ENCODE measurements at places on chromosomes 11 and 22.

- DNase-seq, result no peak
These were observed 4.8 kb downstream of the PMM1 start for GRCh38 chr22:41584881-41585280.

- peak; percentile 62 for DNase-seq
These were observed 434 bp downstream of the BANF1 start for GRCh38 chr11:66002648-66003225.

DNA sequence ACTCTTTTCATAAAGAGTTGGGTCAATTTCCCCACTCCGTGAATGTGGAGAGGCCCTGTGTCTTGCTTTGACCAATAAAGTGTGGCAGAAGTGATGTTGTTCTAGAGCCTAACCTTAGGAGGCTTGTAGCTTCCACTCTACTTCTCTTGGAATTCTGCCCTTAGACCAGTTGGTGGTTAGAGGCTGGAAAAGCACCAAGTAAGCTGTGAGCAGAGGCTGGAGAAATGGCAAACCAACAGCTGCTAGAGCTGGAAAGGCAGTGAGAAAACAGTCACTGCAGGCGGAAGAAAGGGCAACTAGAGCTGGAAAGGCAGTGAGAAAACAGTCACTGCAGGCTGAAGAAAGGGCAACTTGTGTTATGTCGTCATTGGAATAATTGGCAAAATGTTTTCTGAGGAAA, 29.8 kb upstream of the MSANTD2 start:
- DNase-seq, result no peak

DNA sequence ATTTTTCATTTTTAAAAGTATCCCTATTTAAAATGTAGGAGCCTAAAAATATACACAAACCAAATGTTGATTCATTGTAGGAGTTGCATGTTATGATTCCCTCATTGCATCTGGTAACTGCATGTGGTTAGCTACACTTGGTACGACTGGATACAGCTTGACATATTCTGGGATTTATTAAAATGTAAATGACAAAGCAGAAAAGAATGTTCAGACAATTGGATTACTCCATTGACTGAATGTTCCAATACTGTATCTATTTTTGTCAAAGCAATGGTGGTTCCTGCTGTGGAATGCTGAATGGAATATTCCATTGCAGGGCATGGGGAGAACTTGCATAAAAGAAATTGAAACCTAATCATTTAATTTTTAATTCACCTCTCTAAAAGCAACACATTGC, 30.8 kb downstream of the BLID start:
- DNase-seq, result no peak

GRCh38 chr11:134539285-134539684, 127.2 kb upstream of the B3GAT1 start:
- peak; percentile 1 for DNase-seq

DNA sequence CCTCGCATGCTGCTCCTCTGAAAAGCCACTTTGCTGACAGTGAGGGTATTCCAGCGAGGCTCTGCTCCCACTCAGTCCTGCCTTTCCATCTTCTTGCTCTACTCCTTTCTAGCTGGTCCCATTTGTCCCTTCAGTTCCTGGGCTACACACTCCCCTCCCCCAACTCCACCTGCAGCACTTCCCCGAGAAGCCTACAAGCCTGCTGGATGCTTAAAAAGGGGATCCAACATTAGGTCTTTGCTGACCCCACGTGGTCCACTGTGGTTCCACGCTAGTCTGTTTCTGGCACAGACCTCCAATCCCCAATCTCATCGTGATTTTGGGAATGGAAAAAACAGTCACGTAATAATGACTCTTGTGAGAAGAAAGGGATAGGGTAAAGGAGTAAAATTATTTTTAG, 121.6 kb upstream of the SNX19 start:
- DNase-seq, result no peak

GRCh38 chr11:3003396-3004231, 11.5 kb upstream of the NAP1L4 start:
- no peak for DNase-seq

GRCh38 chr22:17855572-17856290, 81.5 kb upstream of the BID start:
- no peak for DNase-seq

DNA sequence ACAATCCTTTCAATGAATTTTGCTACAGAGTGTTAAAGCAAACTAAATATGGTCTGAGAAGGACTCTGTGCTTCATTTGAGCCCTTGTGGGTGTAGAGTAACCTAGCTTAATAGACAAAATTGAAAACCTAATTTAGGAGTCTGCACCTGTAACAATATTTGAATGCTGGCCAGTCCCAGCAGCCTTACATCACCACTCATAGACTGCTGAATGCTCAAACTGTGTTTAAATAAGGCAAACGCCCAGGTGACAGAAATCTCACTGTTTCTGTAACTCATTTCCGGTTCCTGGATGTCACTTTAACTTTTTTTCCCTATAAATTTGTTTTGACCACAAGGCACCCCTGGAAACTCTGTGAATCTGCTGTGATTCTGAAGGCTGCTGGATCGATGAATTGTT, 45.5 kb upstream of the GLYATL1B start:
- DNase-seq, result no peak

- no peak for DNase-seq
These were observed 40.5 kb upstream of the CABP7 start for GRCh38 chr22:29679316-29679715.

DNA sequence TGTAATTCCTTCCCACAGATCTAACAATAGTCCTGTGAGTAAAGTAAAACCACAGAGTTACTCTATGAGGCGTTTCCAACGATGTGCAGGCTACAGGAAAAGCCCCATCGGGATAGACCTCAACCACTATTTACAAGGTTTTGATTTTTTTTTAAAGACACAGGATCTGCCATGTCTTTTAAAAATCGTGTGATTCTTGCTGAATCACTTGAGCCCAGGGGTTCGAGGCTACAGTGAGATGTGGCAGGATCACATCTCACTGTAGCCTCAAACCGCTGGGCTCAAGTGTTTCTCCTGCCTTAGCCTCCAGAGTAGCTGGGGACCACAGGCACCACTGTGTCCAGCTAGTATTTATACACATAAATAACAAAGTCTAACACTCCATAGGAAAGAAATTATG, 7.8 kb downstream of the TAF1D start:
- DNase-seq, result no peak

GRCh38 chr11:121741351-121741760, 288.6 kb upstream of the SORL1-AS1 start:
- no peak for DNase-seq

DNA sequence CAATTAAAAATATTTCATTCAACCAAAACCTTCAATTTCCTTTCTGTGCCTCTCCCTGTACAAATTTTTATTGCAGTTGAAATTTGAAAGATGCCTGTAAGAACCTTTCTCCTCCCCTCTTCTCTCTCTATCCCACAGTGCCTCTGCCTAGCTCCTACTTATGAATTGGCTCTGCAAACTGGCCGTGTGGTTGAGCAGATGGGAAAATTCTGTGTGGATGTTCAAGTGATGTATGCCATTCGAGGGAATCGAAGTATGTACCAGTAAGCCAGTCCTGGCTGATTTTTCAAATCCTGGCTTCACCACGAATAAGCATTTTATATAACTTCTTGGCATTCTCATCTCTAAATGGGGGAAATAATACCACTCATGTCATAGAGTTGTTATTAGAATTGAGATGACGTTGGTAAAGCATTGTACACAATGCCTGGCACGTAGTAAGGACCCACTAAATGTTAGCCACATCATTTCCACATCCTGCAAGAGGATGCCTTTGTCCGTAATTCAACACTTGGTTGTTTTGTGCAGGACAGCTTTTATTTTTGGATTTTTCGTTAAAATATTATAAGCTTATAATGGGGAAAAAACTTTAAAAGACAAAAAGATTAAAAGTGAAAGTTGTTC, 6.0 kb downstream of the DDX25 start:
- no peak for DNase-seq

GRCh38 chr11:119788096-119788883, 59.3 kb upstream of the NECTIN1 start:
- no peak for DNase-seq

- no peak for DNase-seq
These were observed 1.7 kb upstream of the IGSF22 start for GRCh38 chr11:18727479-18728236.

- DNase-seq, result no peak
These were observed 3.3 kb upstream of the RCN1 start for GRCh38 chr11:32087597-32087996.

- DNase-seq, result no peak
These were observed 703.4 kb downstream of the NTM start for GRCh38 chr11:132073787-132074186.

- no peak for DNase-seq
These were observed 251.2 kb downstream of the FAT3 start for GRCh38 chr11:92475819-92476218.

DNA sequence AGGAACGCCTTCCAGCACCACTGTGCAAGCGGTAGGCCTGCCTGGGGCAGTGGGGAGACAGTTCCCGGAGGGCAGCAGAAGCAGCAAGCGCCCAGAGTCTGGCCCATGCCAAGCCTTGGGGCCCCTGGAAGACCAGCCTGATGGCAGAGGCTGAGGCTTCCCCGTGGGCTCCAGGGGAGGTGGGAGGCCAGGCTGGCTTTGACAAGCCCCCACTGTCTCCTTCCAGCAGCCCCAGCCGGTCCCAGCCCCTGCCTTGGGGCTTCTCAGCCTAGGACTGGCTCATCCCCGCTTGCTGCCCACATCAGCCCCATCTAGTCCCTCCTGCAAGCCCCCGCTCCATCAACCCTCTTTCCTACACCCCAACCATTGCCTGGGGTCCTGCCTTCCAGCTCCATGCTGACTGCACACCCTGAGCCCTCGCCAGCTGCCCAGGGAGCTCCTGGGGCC, 46.7 kb downstream of the IGF2 start:
- no peak for DNase-seq

GRCh38 chr11:21933095-21933494, 259.8 kb upstream of the ANO5 start:
- DNase-seq, result no peak

DNA sequence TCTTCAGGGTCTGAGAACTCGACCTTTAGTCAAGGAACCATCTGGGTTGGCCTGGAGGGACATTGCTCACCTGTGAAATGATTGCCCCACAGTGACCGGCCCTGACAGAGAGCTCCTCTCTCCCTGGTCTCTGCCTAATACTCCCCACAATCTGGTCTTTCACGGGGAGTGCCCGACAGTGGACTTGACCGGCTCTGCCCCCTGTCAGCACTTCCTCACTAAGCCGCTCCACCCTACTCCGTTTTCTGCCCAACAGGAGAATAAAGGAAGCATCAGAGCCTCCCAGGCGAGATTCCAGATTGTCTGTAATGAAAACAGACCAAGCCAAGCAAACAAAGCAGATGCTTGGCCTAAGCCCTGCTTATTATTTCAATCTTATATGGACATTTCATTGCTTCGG, 87.8 kb downstream of the FBXO7 start:
- DNase-seq, result no peak

GRCh38 chr11:91869686-91870085, 354.9 kb upstream of the FAT3 start:
- DNase-seq, result no peak

DNA sequence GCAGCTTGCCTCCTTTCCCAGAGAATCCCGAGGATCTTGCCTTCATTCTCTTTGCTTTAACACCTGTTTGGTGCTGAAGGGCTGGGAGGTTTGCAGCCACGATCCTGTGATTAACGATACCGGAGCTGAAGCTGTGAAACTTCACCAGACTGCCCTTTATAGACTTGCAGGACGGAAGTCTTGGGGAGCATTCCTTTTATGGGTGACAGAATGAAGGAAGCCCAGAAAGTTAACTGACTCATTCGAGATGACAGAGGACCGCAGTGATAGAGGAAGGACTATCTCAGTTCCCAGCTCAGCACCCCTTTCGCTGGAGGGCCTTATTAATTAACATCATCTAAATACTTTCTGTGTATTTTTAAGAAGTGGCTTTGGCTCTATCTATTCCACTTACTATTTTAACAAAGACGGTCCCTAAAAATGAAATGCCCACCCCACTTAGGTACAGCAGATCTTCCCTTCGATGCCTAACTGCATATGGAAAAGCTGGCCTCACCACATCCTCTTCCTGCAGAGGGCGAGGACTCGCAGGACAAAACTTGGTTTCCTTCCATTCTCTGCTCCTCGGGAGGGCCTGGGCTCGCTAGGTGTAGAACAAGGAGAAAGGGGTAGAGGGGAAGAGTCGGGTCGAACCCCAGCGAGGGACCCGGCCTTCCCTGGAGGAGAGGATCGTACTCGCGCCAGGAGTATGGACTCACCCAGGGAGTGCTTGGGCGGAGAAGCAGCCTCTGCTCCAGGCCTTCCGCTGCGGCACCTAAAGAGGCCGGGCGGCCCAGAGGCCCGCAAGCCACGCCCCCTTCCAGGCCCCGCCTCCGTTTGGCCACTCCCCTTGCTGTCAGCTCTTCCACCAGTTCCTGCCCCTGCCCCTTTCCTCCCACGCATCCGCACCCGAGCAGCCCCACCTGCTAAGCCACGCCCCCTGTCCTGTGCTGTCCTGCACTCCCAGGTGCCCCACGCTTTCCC, 30.7 kb upstream of the USP47 start:
- no peak for DNase-seq

DNA sequence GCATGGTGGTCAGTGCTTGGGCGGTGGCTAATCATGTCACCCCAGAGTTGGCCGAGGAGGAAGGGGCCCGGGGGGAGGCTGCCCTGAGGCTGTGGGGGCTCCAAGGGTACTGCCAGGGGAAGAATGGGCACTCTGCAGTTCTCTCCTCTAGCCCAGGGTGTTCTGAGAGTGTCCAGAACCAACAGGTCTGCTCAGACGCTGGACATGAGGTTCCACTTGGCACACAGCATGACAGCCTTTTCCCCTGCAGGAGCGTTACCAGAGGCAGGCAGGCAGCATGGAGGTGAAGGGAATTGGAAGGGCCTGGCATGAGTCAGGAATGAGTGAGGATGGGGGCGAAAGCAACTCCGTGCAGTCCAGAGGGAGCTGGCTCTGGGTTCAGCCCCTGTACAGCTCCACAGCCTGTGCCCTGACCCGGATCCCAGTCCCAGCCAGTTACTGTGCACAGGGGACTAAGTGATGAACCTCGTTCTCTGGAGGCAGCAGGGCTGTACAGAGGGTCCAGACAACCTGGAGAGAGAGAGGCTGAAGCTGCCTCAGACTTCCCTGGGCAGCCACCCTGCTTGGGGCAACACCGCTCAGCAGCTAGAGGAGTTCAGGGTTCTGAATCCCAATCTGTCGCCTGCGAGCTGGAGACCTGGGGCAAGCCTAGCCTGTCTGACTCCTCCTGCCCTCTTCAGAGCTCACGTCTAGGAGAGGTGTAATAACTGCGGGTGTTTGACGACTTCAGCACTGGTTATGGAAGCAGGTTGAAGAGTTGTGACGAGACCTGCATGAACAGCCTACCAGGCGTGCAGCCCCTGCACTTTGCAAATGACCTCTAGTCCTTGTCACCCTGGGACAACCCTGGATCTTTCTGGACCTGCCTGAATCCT, 14.7 kb upstream of the TUB start:
- no peak for DNase-seq

GRCh38 chr11:707817-708420, 1.9 kb downstream of the EPS8L2 start:
- no peak for DNase-seq
